ENCODE measurements at places on chromosomes 6 and 20.

DNA sequence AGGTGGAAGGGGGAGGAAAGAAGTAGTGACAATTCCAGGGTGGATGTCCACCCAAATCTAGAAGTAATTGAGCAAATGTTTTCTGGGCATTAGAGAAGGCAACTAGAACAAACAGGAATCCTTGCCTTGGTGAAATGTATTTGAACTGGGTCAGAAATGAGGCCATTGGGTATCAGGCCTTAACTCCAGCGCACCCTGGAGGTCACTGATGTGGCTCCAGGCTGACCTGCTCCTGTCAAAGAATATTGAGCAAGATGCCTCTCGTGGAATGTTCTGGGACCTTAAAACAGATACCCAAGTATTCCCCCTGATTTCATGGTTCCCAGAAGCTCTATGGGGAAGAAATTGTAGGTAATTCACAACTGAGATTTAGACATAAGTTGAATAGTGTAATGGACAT lies 6.9 kb downstream of the HLA-DPB1 start:
- DNase-seq = no peak

DNA sequence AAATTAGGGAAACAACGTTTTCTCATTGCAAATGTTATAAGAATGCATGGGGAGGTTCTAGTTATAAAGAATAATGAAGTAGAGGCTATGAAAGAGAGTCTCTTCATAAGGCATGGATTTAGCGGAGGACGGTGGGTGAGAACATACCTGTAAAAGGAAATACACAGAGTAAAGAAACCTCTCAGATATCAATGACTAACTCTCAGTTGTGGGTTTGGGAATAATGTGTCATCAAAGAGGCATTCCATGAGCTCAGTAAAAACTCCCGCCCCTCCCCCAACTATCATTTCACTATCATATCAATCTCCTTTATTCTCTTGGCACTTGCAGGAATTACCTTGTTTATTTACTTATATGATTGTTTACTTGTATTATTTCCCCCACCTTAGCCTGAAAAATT lies 695.4 kb downstream of the PTPRT start:
- DNase-seq = no peak

GRCh38 chr20:56574531-56575142 lies 41.6 kb downstream of the FAM209B start:
- DNase-seq = no peak

GRCh38 chr6:71454056-71454455 lies 165.4 kb downstream of the OGFRL1 start:
- DNase-seq = no peak

GRCh38 chr20:60056407-60057122 lies 98.3 kb downstream of the CDH26 start:
- DNase-seq = no peak

- DNase-seq = no peak
Measured at GRCh38 chr6:45924763-45925342, 90.8 kb downstream of the CLIC5 start.

DNA sequence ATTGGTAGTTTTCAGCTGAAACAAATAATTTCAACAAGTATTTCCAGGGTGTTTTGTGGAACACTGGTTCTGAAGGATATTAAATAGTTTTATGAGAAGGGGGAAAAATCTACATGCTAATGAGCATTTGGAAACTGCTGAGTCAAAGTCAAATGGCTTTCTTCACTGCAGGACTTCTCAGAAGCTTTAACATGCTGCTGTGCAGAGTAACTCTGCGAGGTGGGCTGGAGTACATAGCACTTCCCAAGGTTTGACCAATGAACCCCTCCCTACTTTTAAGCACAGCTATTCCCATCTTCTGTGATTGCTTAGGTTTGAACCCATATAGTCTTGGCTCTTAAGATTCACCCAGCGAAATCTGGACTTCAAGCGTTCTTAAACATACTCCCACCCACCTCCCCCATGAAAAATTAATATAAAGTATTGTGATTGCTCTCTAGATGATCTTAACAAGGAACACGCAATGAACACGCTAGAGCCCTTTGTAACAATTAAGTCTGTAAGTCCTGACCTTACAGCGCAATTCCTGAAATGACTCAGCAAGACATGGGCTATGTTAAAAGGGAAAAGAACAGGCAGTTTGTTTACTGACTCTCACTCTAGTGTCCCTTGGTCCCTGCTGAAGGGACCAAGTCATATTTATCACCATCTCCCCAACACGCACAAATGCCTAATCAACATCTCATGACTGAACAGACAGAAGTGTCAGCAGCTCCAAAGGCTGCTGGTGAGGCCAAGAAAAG lies 105.2 kb downstream of the NFATC2 start:
- DNase-seq = no peak

- DNase-seq = no peak
Measured at GRCh38 chr6:119557239-119557638, 207.7 kb upstream of the MAN1A1 start.

- DNase-seq = no peak
Measured at GRCh38 chr6:112929641-112930040, 582.5 kb downstream of the RFPL4B start.

GRCh38 chr20:38073307-38074071 lies 39.9 kb downstream of the RPRD1B start:
- peak; percentile 70 for DNase-seq

GRCh38 chr20:48189181-48189580 lies 403.9 kb upstream of the SULF2 start:
- DNase-seq = peak; percentile 27

GRCh38 chr20:35773154-35773751 lies 1.4 kb downstream of the PHF20 start:
- DNase-seq = no peak

- DNase-seq = no peak
Measured at GRCh38 chr20:15362849-15363248, 1025.4 kb upstream of the FLRT3 start.

DNA sequence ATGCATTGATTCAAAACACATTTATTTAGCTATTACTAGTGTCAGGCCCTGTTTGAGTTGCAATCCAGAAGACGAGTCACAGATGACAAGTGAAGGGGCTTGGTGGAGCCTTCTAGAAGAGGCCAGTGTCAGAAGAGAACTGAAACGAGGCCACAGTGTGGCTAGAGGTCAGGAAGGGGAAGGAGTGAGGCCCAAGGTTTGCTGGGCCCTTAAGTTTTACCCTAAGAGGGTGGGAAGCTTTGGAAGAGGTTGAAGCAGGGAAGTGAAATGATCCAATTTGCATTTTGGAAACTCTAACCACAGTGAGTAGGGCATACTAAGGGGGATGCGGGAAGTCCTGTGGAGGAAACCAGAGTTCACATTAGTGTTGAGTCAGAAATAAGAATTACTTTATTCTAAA lies 25.0 kb downstream of the TTK start:
- DNase-seq = no peak

DNA sequence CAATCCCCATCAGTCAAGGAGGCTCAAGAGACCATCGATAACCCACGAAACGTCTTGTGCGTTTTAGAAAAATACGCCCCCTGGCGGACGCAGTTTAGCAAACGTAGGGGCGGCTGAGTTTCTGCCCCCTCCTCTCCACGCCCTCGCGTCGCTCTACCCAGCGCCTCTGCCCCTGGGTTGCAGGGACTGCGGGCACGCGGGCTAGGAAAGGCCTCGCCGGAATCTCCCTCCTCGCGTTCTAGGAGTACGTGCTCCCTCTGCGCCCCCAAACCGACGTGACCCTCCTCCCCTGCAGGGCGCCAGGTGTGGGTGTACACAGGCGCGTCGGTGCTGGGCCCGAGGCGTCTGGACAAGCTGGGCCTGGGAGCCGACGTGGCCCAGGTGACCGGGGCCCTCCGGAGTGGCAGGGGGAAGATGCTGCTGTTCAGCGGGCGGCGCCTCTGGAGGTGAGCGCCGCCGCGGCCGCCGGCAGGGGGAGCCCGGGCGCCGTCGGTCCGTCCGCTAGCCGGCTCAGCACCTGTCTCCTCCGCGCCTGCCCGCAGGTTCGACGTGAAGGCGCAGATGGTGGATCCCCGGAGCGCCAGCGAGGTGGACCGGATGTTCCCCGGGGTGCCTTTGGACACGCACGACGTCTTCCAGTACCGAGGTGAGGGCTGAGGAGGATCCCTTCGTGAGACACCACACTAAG lies 5.3 kb downstream of the MMP9 start:
- DNase-seq = peak; percentile 88

GRCh38 chr6:37049758-37050044 lies 44.2 kb downstream of the FGD2 start:
- no peak for DNase-seq

DNA sequence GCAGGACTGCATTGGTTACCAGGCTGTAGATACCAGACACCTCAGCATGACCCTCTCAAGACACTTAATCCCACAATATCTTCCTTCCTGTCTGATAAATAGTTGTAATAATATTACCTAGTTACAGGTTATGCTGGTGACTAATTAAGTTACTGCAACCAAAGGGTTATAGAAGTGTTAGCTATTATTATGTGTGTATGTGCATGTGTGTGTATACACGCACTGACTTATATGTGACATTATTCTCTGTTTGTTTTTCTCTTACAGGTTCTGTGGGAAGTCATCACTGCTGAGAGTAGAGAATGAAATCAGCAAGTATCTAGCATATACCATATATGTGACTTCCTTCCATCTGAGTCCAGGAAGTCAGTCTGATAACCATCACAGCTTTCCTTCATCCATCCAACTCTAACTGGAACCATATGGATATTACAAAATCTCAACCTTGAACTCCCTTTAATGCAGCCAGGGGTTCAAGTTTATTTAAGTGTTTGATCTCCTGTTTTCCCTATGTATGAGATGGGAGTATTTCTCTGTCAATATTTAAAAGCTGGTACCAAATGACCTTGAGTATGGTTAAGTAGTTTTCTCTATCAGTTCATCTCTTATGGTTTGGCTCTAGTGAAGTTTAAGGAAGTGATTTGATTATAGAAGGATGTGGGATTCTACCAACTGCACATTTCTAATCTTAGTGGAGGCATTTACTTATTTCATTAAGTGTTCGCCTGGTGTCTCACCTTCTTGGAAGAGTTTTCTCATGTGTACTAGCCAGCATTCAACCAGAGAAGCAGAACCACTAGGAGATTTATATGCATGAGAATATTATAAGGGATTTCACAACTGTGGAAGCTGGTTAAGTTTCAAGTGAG lies 313.2 kb downstream of the HIVEP2 start:
- DNase-seq = no peak

GRCh38 chr20:43699941-43700565 lies 26.7 kb downstream of the GTSF1L start:
- no peak for DNase-seq

- peak; percentile 97 for DNase-seq
Measured at GRCh38 chr6:140956571-140957369, 1176.0 kb upstream of the GJE1 start.

GRCh38 chr6:133590196-133590595 lies 298.7 kb upstream of the TCF21 start:
- no peak for DNase-seq

DNA sequence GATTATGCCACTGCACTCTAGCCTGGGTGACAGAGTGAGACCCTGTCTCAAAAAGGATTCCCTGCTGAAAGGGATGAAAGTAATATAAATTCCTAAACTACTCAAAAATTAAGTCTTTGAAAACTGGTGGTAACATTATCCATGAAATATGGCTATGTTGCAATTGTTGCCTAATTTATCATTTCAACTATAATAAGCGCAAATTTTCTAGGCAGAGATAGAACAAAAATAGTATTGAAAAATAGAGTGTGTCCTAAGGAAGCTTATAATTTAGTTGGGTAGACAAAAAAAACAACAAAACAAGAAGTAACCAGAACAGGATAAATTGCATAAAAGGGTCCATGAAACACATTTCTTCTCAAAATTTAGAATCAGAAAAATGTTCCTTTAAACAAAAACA lies 68.0 kb downstream of the FKBP5 start:
- DNase-seq = no peak

GRCh38 chr6:107237992-107238660 lies 122.8 kb upstream of the BEND3 start:
- no peak for DNase-seq

- no peak for DNase-seq
Measured at GRCh38 chr20:2826655-2827054, 10.5 kb downstream of the TMEM239 start.

DNA sequence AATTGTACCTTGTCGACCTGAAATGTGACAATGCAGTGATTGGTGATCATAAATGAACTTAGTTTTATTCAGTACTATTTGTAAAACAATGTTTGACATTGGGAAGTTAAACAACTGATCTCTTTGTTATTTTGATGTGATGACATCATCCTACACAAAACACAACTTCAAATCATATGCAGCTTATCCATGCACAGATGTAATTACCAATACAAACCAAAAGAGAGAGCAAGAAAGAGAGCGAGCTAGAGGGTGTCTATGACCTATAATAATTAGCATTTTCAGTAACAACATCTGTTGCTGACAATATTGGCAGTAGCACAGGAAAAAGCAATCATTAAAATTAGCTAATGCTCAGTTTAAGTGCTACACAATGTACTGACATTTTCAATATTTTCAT lies 320.9 kb downstream of the UTRN start:
- no peak for DNase-seq

DNA sequence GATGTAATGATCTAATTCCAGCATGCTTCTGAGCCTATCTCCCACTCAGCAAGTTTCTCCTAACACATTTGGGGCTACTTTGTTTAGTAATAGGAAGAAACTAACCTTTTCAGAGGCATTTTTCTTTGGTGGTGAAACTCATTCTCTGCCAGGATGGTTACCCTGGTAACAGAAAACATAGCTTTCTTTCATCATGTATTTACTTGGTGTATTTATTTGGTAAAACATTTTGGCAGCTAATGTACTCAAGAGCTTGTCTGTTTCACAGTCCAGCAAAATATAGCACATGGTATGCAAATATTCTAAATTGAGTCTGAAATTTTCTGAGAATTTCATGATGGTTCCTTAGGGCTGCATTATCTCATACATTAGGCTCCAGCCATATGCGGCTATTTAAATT lies 100.0 kb downstream of the SLC35B3 start:
- DNase-seq = no peak

DNA sequence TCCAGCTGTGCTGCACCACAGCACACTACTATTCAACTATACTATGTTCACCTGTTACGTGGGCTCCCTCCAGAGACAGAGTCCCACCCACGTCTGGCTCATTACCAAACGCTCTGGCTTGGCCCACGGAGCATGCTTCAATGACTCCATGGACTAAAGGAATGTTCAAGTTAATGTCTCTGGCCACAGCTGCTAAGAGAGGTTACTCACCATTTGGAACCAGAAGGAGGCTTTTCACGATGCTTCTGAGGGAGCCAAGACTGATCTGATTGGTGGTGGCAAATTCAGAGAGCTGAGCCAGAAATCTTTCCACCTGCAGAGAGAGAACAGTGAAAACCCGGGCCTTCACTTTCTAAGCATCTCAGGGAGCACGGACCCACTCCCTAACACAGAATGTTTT lies 15.6 kb downstream of the COMMD7 start:
- DNase-seq = no peak
